ENCODE measurements at places on chromosomes 2 and 18.
A peak's percentile ranks its signal among the peaks of the same experiment; 100 is the strongest.

GRCh38 chr18:63220903-63221302 lies 98.7 kb downstream of the BCL2 start:
- no peak for DNase-seq

DNA sequence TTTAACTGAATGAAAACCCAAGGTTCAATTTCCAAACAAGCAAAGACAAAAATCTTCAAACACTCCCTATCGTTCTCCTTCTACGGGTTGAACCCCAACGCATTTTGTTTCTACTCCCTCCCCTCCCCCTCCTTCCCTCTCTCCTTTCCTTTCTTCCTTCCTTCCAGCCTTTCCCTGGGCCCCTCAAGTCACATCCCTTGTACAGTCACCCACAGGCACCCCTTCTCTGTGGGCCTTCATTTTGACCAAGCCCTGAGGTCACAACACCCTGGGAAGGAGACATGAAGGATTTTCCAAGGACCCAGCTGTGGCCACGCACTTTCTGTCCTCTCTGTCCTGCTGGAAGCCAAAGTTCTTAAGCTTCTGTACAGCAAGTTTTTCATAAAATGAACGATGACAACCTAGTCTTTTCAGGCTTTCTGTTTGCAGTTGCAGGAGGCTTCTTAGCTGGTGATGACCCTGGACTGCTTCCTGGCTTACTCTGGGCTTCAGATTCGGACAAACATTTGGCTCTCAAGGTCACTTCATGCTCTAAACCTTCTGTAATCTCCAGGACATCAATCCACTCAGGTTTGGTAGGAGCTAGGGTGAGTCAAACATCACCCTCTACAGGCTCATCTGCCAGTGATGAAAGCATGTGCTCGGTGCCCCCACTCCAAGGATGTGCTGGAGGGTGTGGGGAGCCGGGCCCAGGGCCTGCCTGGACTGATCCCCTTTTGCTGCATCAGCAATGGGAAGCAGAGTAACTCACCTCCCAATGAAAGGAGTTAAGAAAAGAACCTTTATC lies 25.5 kb downstream of the TMEM247 start:
- DNase-seq: no peak

- DNase-seq: no peak
Measured at GRCh38 chr2:57370882-57371585, 675.6 kb upstream of the VRK2 start.

- DNase-seq: no peak
Measured at GRCh38 chr2:191625446-191625845, 52.5 kb upstream of the NABP1 start.

- DNase-seq: no peak
Measured at GRCh38 chr2:213221957-213222356, 62.3 kb upstream of the SPAG16 start.

DNA sequence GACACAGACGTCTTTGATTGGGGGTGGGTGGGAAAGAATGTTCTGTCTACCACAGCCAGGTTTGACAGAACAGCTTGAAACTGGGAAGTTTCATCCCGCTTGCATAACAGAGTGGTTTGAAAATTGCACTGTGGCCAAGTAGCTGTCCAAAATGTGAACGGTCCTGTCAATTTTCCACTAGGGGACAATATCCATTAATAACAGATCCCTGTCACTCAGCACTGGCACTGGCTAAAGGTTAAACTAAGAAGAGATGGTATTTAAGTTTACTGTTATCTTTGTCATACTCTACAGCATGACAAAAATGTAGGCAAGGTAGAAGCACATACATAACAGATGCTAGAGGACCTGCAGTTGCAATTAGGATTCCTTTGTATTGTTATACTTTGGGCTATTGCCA lies 55.6 kb upstream of the ACMSD start:
- DNase-seq: no peak

- DNase-seq: no peak
Measured at GRCh38 chr18:23861805-23862470, 152.6 kb upstream of the TTC39C start.

DNA sequence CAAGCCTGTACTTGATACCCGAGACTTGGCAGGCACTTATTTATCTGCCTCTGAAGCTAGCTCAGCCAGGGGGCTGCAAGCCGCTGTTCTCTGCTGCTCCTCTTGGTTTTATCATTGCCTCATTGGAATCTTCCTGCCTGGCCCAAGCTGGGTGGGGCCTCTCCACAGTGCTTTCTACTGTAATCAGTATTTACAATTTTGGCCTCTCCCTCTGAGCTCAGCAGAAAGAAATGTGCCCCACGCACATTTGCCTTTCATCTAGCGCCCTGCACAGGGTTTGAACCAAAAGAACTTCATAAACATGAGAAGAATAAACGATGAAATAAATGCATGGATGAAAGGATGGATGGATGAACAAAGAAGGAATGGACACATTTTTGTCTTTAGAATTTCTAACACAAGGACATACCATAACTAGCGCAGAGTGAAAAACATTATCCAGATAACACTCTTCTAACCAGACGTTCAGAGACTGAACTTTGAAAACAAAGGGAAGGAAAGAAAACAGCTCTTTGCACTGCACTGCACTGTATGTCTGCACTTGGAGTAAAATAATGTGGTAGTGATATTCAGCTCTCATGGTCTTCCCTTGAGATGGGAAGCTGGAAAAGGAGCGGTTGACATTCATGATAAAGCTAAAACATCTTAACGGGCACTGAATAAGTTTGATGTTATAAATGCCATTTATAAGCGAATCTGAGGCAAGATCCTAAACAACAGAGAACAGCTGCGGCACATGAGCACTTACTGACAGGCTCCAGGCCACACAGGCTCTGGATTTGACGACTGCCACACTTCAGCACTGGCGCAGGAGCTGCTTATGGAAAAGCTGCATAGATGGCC lies 86.8 kb upstream of the SP3 start:
- DNase-seq: no peak

- no peak for DNase-seq
Measured at GRCh38 chr2:174878537-174879147, 114.4 kb upstream of the CHRNA1 start.

GRCh38 chr2:200454927-200455801 lies 54.7 kb downstream of the KCTD18 start:
- DNase-seq: no peak

DNA sequence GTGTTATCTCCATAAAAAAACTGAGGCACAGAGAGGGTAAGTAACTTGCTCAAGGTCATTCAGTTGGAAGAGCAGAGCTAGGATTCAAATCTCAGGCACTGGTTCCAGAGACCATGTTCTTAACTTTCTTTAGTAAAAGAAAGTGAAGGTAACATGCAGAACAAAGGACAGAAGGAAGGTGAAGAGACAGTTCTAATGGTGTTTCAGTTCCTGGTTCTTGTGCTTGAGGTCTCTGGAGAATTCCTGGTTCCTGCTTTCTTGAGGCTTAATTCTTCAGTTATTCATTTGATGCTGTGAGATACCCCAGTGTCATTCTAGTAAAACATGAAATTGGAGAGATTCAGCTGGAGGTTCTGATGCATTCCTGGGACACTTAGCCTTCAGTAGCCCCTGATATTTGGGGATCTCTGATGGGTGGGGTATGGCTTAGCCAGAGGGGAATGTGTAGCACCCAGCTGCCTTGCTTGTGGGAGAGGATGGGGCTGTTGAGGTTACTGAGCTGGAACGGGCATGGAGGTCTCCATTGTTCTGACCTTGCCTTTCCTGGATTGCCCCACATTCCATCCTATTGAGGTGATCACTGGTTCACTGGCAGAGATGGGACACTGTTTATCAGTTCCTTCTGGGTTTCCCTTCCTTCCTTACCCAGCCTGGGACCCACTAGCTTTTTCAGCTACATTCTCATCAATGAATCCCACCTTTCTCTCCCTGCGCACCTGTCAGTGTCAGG lies 46.8 kb downstream of the SEMA4F start:
- DNase-seq: no peak

DNA sequence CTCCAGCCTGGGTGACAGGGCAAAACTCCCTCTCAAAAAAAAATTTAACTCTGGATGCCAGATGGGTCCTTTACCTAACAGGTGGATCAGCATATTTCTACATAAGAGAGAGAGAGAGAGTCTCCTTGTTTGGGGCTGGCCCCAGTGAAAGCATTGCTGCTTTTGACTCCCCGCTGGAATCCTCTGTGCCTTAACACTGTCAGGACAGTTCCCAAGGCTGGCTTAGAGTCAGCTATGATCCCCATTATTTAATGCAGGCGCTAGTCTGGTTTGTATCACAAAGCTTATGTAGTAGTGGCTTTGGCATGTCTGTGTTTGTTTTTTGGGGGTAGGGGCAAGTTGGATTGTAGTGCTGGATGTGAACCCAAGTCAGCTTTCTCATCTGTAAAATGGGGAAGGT lies 9.4 kb downstream of the INPP4A start:
- DNase-seq: no peak

- DNase-seq: no peak
Measured at GRCh38 chr2:160931531-160931930, 228.7 kb upstream of the TANK start.

GRCh38 chr18:12246849-12247808 lies 7.0 kb upstream of the CIDEA start:
- no peak for DNase-seq

- peak; percentile 4 for DNase-seq
Measured at GRCh38 chr2:101518578-101519492, 43.9 kb upstream of the RFX8 start.

All from NCI-H1417 (cell line).